ACHN (cell line): ENCODE measurements at places on chromosomes 7 and 10.
A peak's percentile ranks its signal among the peaks of the same experiment; 100 is the strongest.

DNA sequence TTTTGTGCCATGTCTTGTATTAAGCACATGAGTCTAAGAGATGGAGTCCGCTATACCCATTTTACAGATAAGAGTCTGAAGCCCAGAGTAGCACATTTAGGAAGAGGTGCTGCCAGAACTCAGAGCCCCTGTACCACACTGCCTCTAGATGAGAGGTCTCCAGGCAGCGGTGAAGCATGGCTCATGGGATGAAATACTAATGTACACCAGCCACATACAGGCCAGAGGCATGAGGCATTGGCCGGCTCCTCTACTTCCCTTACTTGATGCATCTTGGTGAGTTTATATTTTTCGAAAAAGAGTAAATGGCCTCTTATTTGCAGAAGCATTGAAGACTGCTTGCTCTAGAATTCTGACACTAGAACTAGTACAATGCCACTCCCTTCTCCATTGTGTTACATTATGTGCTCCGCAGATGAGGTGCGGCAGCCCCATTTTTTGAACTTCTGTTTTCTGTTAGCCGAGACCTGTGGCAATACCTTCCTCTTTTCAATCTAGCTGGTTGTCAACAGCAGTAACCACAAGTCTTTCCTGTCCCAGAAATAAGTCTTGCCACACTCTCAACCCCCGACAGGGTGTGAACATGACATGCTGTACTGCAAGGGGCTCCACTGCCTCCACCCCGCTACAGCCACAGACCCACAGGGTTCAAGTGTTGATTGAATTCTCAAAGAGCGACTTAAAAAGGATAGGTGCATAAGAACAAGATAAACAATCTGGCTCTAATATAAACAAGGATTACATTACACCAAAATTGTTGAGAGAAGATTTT, 145.3 kb downstream of the CELF2 start:
- no peak for DNase-seq

GRCh38 chr7:87628780-87629569, 777 bp downstream of the RUNDC3B start:
- peak; percentile 46 for DNase-seq

- peak; percentile 33 for DNase-seq
Observed at GRCh38 chr10:29392376-29393021, 103.6 kb downstream of the LYZL1 start.

GRCh38 chr7:135933509-135934188, 43.5 kb downstream of the MTPN start:
- no peak for DNase-seq

- peak; percentile 77 for DNase-seq
Observed at GRCh38 chr7:114048386-114049235, 129.8 kb upstream of the PPP1R3A start.

- DNase-seq = peak; percentile 75
Observed at GRCh38 chr10:28769091-28769604, 91.8 kb downstream of the BAMBI start.

GRCh38 chr10:89215511-89215910, 8.4 kb upstream of the CH25H start:
- DNase-seq = no peak

DNA sequence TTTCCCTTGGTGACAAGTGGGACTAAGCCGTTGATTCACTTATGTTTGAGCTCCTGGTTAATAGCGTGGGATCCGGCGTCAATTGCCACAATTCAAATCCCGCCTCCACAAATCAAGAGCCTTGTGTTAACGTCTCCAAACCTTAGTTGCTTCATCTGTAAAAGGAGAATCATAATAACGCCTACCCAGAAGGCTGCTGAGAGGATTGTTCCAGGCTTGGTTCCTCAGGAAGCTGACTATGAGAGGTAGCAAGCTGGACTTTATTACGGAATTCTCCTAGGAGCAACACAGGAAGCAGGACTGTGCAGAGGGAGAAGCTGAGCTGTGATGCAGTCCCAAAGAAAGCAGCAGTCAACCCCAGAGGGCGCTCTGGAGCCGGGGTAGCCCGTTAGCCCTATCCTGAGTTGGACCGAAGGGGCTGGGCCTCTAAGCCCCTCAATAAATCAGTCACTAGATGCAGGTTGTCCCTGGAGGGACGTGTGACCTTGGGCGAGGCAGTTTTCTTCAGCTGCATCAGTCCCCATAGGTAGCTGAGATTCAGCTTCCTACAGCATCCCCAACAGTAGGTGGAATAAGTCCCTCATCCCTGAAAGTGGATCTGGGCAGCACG, 6.9 kb upstream of the BAG3 start:
- DNase-seq = no peak

GRCh38 chr10:131175891-131176290, 135.6 kb downstream of the TCERG1L start:
- DNase-seq = no peak

- DNase-seq = no peak
Observed at GRCh38 chr7:15783987-15784693, 97.7 kb upstream of the MEOX2 start.

- DNase-seq = no peak
Observed at GRCh38 chr7:36514289-36515243, 124.9 kb downstream of the ANLN start.

GRCh38 chr10:103603382-103603781, 109.9 kb downstream of the NEURL1 start:
- DNase-seq = no peak

GRCh38 chr10:8088504-8088903, 34.0 kb downstream of the GATA3 start:
- DNase-seq = no peak

DNA sequence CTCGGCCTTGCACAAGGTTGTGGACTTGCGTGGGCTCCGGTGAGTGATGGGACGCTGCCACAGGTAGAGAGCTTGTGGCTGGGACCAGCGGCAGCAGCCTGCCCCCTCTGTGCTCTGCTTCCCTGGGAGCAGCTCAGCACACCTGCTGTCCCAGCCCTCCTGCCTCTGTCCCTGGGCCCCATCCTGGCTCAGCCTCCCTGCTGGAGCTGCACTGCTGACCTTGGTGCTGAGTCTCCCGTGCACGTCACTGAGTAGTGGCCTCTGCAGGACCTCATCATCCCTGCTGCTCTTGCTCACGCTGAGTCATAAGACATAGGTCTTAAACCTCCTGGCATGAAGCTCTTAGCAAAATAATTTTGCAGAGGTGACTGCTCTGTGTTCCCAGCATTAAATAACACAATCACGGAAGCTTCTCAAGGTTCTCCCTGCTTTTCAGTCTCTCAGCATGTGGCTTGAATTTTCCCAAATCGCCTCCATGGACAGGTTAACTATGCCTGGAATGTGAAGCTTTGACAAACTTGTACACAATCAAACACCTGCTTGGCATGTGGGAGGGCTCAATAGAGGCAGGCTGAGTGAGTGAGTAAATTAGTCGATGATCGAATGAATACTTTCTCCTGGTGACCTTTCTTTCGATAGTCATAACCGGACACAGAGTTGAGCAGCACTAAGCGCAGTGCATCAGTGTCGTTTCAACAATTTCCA, 63.8 kb upstream of the NPS start:
- DNase-seq = peak; percentile 71

- DNase-seq = no peak
Observed at GRCh38 chr10:3169673-3170072, 2.9 kb downstream of the PITRM1 start.

DNA sequence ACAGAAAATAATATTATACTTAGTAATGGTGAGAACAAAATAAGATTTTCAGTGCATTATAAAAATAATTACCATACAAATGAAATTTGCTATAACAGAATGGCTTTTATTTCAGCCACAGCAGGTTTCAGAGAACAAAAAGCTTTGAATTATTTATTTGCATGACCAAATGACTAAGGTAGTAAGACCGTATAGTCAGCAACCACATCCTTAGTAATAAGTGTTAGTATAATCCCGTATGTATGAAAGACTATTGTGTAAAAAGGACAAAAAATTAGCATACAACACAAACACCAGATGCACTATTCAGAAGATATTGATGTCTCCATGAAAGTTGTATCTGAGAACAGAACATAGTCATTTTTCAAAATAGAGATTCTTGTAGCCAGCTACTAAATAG, 12.2 kb downstream of the PDZD8 start:
- peak; percentile 78 for DNase-seq

DNA sequence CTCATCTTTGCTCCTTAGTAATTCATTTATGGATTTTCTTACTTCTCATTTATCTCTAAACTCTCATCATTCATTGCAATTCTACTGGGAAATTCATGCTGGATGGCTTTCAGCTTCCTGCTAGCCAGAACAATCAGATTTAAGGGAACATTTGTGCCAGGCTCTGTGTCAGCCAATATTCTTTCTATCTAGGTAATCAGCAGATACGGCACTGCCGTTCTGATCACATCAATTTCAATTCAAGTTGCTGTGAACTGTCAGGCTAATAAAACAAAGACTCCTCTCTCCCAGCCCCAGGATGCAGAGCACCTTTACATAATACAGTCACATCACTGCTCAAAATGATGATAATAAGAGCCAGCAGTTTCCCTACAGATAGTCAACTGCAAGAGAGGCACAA, 468.3 kb downstream of the SORCS1 start:
- DNase-seq = no peak

DNA sequence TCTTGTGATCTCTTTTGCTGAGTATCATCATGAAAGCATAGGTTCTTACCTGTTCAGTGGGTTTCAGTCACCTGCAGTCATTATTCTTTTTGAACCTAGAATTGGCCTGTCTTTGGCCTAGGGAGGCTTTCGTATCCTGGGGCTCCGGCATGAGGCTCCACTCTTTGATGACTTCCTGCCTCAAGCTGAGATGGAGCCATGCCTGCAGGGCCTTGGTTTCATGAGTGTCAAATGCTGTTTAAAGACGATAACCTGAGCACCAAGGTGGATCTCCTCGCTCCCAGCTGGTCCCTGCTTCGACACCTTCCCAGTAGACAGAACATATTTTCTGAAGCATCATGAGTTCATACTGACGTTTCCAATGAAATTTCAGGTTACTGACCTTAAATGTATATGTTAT, 597.8 kb upstream of the FOXK1 start:
- DNase-seq = no peak

DNA sequence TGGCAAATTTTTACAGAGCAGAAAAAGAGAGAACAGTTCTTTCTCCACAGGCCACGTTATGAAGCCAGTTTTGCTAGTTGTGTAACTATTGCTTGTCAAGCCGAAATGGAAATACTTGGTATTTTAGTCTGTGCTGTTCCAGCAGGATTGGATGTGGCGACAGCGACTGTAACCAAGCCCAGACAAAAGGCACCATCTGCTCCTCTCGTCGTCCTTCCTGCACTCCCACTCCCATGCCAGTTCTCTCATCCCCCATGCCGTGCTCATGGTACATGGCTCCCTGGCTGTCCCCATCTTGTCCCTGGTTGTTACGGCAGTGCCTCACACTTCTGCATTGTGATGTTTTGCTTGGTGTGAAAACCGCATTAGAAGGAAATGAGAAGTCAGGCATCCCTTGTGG, 185.7 kb upstream of the FZD8 start:
- DNase-seq = no peak

GRCh38 chr10:88788924-88789323, 13.6 kb upstream of the LIPM start:
- DNase-seq = no peak

DNA sequence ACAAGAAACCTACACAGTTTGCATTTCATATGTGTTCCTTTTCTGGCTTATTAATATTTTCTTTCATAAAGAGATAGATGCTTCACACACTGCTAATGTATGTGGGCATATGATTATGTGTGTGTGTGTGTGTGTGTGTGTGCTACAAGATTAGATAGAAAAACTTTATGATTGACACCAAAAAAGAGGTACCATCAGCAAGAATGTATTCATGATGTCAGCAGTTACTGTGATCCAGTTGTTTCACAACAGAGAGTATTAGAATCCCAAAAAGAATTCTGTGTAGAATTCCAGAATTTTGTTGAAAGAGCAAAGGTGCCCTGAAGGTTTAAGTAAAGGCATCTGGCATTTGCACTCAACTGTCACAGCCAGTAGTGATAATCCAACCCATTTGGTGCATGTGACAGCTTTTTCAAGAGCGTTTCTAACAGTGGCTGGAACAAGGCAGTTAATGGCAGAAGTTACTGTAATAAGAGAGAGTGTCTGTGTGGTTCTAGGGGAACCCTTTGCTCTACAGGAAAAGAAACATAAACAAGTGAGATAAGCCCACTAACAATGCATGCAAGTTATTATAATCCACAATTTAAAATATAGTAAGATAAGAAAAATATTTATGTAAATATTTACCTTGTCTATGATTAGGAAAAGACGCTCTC, 16.6 kb downstream of the RELN start:
- DNase-seq = no peak

DNA sequence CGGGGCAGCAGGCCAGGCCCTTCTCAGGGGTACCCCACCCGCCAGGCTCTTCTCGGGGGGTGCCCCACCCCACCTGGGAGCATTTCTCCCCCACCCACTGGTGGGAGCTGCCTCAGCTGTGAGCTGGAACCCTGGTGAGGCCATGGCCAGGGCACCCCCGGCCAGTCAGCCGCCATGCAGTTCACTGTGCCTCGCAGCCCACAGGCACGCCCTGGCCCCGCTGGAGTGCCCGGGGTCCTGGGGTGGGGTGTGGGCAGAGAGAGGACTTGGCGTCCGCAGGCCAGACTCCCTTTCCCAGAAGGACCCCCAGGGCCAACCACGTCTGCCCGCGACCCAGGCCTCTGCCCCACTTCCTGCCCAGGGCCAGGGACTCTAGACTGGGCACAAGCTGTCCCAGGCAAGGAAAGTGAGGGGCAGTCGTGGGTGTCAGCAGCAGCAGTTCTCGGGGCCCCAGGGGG, 13.1 kb downstream of the DPYSL4 start:
- DNase-seq = no peak

DNA sequence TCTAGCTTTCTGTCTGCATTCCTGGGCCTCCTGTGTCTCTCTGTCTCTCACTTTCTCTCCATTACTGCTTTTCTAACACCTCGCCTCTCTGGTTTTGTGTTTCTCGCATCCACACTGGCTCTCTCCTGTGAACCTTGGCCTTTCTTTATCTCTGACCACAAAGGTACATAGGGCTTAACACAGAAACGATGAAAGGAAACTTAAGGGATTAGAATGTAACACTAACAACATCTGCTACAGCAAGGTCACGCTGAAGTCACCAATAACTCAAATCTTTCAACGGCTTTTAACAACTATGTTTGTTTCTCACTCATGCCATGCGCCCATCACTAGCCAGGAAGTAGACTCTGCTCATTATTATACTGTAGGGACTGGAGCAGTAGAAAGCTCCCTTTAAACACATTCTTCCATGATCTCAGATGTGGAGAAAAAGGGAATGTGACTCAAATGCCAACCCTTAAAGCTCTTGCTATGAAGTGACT, 9.3 kb upstream of the OR6V1 start:
- DNase-seq = no peak
